ENCODE measurements at places on chromosomes 11 and 22.

- DNase-seq = peak; percentile 22
These were observed 52.5 kb upstream of the SUSD2 start for GRCh38 chr22:24128631-24129262.

GRCh38 chr11:88405853-88406252 is 68.3 kb upstream of the CTSC start:
- no peak for DNase-seq

DNA sequence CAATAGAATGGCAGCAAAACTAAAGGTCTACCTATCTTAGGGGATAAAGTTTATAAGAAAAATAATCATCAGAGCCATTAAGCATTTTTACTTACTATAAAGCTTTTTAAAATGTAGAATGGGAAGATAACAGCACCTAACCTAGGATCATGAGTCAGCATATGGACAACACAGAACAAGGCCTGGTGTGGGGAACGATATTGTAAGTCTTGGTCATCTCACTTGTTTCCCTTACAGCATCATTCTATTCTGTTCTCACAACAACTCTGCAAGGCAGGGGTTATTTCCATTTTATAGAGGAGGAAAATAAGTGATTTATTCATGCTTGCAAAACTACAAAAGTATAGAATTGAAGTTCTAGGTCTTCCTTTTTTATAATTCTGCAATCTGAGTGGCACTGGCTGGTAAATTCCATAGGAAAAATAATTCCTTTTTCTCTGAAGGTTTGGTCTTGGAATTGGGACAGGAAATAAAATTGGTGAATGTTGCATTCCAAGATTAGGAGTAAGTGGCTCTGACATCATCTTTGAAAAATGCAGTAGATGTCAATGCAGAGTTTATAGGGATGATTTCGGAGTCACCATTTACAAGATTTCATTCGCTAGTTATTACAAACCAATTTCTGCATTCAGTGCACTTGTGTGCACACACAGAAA is 423.0 kb downstream of the DYNC2H1 start:
- DNase-seq = no peak

GRCh38 chr11:87454241-87454640 is 416.5 kb downstream of the TMEM135 start:
- no peak for DNase-seq

All from CD4-positive, alpha-beta T cell treated with Interleukin-21 for 1 hour (primary cell).